ENCODE measurements at places on chromosomes 4 and X.

- DNase-seq = no peak
Observed at GRCh38 chr4:107592519-107592918, 127.5 kb downstream of the PAPSS1 start.

DNA sequence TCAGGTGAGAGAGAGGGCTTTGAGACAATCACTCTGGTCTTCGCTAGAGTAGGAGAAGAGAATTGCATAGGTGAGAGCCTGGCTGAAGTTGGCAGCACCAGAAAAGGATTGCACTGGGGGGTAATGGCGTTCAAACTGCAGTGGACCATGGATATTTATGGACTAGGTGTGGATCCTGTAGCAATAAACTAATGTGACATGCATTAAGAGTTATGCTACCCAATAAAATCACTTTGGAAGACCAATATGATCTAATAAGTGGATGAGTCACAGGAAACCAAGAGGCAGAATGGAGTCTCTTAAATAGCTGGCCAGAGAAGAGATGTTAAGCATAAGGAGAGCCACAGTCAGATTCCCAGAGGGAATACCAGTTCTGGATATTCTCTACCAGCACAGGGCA is 259.8 kb downstream of the FBXO8 start:
- DNase-seq = no peak

DNA sequence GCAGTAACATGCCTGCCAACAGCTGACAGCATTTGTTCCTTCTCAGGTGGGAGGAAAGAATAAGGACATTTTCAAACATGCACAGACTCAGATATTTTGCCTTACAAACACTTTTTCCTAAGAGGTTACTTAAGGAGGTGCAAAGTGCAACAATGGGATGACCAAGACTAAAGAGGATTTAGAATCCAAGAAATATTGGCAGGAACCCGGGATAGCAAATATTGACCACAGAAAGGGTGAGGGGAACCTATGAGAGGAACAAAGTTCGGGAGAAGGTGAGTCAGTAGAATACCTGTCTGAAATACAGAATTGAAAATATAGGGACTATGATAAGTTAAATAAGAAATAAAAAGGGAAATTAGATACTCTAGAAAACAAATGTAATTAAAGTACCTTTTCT is 321.9 kb upstream of the EMCN start:
- DNase-seq = no peak

- DNase-seq = no peak
Observed at GRCh38 chr4:114615435-114615834, 16.8 kb downstream of the UGT8 start.

- DNase-seq = no peak
Observed at GRCh38 chr4:37388681-37389365, 144.3 kb downstream of the NWD2 start.

GRCh38 chr4:185991770-185992169 is 77.2 kb upstream of the TLR3 start:
- DNase-seq = no peak

DNA sequence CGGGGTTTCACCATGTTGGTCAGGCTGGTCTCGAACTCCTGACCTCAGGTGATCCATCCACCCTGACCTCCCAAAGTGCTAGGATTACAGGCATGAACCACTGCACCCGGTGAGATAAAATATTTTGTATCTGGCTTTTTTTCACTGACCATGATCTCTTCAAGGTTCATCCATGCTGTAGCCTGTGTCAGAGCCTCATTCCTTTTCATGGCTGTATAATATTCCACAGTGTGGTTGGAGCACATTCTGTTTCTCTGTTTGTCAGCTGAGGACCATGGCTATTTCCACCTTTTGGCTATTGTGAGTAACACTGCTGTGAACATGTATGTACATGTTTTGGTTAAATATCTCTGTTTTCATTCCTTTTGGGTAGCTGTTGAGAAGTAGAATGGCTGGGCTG is 169.2 kb downstream of the SHOX start:
- DNase-seq = no peak

DNA sequence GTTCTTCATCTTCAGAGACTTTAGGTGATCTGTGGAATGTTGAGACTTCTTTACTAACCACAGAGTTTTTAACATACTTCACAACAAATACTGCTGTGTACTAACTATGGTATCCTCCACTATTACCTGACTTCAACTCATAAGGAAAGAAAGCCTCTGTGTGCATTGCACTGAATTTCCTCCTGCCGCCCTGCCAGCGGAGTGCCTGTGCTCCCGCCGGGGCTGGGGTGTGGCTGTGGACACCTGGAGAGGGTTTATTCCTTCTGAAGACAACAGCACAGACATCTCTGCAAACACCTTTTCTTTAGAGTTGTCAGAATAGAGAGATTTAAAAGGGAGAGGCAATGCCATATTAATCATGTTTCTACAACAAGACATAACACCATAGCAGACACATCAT is 63.3 kb downstream of the FAT1 start:
- DNase-seq = no peak

DNA sequence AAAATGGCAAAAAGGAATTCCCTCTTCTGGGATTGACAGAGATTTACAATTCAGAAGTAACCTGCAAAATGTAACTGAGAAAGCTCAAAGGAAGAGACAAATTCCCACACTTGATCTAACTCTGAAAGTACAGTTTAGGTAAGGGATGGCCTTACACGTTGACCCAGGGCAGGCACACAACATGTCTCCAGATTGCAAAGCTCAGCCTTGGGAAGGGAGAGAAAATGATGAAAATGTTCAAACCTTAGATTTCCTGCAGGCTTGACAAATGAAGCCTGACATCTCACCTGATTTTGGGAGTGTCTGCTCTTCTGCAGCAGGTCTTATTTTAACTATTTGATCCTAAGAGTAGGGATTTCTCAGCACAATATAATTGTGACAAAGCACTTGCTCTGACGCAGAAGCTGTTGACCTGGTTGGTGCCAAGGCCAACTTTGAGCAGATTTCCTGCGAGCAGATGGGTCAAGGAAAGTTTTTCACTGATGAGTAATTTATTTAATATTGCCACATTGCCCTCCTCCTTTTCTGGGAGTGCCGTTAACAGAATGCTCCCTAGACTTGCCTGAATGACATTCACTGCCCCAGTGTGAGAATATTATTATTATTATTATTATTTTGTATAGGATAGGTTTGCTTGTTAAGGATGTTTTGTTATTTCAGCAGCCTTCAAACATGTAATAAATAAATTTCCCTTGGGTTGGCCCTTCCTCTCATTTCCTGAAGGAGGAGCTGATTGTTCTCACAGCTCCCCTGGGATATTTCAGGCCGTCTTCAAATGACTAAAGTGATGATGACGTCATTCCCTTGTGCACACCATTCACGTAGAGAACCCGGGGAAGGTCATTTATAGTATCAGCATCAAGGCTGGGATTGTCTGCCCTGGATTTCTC is 157.1 kb downstream of the VEGFC start:
- DNase-seq = no peak

GRCh38 chr4:18042754-18043153 is 21.2 kb upstream of the LCORL start:
- no peak for DNase-seq

- DNase-seq = no peak
Observed at GRCh38 chr4:108891896-108892590, 129.2 kb upstream of the ETNPPL start.

GRCh38 chr4:61049018-61049417 is 151.1 kb upstream of the ADGRL3 start:
- no peak for DNase-seq

GRCh38 chr4:6235012-6235411 is 34.6 kb upstream of the WFS1 start:
- DNase-seq = no peak

DNA sequence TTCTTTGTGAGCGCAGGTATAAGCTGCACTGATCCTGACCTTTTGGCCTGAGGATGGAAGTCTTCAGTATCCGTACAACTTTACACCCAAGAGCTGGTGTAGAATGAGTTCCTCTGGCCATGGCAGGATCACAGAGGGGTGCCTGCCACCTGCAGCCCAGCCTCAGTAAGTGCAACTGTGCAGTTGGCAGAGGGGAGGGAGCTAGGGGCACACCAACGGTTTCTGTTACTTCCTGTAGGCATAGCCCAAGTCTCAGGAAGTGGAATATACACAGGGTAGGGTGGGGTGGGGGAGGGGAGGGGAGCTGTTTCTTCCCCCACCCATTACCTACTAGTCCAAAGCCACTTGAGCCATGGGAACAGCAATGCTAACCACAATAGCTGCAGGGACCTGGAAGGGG is 85.4 kb upstream of the GBA3 start:
- DNase-seq = no peak

DNA sequence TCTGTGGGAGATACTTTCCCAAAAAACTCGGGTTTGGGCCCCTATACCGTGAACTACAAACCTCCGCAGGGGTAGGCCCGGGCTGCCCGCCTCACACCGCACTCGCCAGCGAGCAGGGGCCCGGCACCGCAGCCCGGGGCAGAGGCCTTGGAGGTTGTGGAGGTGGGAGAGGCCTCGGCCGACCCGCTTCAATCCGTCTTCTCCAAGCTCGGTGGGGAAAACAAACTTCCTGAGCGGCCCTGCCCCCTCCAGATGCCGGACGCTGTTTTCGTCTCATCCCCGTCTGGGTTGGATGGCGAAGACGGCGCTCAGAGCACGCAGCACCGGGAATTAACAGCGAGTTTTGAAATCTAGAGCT is 442 bp upstream of the MCUB start:
- peak; percentile 23 for DNase-seq

DNA sequence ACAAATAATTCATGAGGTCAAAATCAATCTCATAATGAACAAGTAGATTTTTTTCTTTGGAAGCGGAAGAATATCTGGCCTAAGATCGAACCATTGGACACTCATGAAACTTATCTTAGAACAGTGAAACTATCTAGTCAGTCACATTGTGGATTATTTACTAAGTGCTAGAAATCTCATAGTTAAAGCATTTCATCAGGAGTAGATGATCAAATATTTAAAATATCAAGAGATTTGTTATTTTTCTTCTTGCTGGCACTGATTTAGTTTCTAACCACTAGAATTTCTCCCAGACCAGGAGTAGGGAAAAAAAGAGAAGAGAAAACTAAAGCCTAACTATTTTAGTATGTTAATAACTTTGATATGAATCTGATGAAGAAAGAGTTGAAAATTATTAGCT is 105.5 kb downstream of the SHROOM3 start:
- no peak for DNase-seq

DNA sequence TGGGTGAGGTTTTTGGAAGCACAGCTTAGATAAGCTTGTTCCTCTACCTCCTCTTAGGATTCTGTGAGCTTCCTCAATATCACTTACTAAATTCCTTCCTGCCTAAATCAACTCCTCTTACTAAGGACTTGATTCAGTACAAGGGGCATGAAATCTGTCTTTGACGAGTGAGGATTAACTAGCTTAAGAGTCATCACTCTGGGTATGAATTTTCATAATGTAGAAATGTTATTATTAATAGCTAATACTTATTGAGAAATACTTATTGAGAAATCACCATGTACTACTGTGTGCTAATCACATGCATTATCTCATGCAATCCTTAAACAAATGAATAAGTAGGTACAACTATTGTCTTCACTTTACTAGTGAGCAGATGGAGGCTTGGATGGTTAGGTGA is 28.6 kb downstream of the TRPC3 start:
- no peak for DNase-seq

DNA sequence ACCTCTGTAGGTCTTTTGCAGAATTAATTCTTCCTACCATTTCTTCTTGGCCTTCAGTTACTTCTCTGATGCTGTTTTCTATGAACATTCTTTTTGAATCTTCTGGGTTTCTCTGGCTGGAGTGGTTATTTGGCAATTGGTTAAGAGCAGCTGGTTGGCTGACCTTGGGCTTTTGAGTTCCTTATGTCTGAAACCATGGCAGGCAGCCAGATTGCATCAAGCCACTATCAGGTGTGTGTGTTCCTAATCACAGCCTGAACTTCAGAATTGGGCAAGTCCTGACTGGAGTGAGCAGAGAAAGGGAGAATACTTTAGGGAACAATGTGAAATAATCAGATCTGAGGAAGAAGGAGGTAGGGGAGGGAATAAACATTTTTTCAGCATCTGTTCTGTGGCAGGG is 90.2 kb downstream of the ARHGAP10 start:
- DNase-seq = no peak

DNA sequence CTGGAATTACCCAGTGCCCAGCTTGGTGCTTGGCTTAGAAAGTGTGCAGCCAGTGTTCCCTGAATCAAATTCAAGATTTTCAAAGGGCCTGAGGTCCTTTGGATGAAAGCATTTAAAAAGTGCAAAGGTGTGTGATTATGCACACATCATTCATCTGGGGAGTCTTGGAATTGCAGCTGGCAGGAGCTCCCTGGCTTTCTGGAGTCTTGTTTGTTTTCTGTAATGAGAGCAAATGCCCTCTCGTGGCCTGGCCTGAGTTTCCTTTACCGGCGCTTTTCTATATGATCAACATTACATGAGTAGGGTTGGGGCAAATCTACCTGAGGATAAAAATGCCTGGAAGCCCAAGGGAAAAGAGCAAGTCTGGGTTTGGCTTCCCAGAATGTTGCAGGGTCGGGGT is 24.6 kb upstream of the SORCS2 start:
- no peak for DNase-seq

DNA sequence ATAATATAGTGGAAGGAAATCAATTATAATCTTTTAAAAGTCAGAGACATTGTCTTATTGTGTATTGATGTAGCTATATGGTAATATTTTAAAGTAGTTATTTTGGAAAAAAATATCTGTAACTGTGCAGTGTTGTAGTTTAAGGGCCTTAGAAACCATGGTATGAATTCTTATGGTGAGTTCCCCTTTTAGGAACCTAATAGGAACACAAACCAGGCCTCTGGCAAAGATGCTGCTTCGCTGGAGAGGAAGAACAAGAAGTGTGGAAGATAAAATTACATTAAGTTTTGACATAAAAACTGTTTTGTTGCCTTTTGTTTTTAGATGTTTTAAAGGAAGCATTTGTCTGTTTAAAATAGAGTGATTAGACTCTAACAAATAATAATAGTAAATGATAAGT is 10.9 kb upstream of the TMPRSS11D start:
- DNase-seq = no peak

- no peak for DNase-seq
Observed at GRCh38 chrX:111854556-111855490, 21.2 kb upstream of the TRPC5OS start.

DNA sequence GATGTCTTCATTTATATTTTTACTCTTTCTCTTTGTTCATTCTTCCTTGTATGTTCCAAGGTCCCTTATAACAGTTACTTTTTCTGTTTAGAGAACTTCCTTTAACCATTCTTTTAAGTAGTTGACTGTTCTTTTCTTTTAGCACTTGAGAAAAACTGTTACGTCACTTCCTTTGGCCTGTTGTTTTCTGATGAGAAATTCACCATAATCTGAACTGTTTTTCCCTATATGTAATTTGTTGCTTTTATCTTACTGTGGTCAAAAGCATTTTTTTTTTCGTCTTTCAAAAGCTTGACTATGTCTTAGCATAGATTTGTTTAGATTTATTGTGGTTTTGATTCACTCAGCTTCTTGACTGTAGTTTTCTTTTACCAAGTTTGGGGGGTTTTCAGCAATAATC is 1660.3 kb upstream of the PCDH10 start:
- no peak for DNase-seq

- no peak for DNase-seq
Observed at GRCh38 chr4:115664285-115664684, 550.9 kb upstream of the NDST4 start.

DNA sequence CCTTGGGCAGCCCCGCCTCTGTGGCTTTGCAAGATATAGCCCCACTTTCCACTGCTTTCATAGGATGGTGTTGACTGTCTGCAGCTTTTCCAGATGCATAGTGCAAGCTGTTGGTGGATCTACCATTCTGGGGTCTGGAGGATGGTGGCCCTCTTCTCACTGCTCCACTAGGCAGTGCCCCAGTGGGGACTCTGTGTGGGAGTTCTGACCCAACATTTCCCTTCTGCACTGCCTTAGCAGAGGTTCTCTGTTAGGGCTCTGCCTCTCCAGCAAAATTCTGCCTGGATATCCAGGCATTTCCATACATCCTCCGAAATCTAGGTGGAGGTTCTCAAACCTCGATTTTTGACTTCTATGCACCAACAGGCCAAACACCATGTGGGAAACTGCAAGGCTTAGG is 153.7 kb downstream of the TBCK start:
- DNase-seq = no peak
